ENCODE measurements at places on chromosomes 16 and 17.

- DNase-seq, result no peak
Observed at GRCh38 chr17:32719689-32720088, 157.2 kb downstream of the MYO1D start.

DNA sequence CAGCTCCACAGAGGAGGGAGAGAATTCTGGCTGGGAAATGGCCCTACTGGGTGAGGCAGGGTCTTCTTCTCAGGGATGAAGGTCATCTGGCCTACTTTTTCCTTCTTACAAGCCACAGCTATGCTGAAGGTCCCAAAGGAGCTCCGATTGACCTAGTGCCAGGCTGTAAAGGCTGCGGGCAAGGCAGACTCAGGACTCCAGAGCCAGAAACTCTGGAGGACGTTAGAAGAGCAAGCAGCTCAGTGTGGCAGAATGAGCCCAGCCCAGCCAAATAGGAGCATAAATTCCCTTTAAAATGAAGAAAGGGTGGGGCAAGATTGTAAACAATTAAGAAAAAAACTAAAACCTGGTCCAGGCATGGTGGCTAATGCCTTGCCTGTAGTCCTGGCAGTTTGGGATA is 20.1 kb upstream of the CNOT1 start:
- DNase-seq, result no peak

DNA sequence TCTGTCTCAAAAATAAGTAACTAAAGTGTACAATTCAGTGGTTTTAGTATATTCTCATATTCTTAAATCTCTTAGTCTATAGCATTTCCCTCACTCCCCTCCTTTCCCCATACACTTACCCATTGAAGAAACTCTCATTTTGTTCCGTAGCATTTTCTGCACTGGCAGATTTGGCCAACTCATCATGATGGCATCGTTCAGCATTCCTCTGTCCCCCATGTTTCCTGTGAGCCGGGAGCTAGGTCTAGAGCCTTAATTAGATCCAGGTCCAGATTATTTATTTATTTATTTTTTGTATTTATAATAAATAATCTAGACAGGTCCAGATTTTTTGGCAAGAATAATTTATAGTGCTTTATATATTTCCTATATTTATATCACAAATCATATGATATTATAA is 31.0 kb downstream of the HEATR3 start:
- no peak for DNase-seq

DNA sequence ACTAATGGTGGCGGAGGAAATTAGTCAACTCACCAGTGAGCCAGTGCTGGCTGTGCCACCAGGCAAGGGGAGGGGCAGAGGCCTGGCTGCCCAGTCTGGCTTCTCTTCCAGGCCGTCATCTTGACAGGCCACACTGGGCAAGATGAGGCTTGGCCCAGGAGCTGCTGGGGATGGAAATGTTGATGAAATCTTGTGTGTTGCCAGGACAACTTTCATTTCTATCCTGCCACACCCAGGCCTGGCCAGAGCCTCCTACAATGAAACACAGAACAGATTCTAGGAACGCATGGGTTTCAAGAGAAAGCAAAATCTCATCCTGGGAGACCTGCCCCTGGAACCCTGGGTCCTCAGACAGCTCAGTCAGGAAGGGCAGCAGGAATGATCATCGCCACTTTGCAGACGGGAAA is 9.3 kb downstream of the HEXIM2 start:
- DNase-seq, result no peak

DNA sequence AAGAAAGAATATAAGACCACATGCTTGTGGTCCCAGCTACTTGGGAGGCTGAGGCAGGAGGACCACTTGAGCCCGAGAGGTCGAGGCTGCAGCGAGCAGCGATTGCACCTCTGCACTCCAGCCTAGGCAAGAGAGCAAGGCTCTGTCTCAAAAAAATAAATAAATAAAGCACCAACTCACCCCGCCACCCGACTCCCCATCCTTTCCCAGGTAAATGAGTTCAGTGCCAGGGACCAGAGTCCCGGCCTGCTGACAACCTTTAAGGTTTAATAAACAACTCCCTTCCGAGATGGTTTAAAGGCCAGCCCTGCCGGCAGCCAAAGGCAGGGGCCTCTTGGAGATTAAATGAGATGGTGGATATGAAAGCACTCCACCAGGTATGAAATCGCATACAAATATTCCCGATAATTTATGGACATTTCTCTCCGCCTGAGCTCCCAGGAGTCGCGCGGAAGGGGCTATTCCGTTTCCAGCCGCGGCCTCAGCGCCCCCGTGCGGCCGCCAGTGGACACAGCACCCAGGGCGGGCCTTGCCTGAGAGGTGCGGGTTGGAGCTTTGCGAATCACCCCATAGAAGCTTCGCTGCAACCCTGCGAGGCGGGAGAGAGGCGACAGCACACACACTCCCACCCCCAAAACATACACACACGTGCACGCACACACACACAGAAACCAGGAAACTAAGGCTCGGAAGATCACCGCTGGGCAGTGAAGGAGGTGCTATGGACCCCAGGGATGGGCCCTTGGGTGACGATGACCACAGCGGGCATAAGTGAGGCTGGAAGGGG is 4.0 kb upstream of the RPL38 start:
- DNase-seq, result peak; percentile 86

GRCh38 chr17:48738803-48739526 is 10.4 kb upstream of the HOXB13 start:
- DNase-seq, result no peak

- no peak for DNase-seq
Observed at GRCh38 chr17:2847381-2848333, 51.4 kb downstream of the RAP1GAP2 start.
